Left lung (tissue), 14 donors: ENCODE measurements at places on chromosomes 13 and 19. TPM values are rescaled to one million over a fixed set of nuclear protein-coding genes. Genes with fewer than 3 reads are reported as not detected.

ZNF433 gene
- polyA plus RNA-seq, result 14.4 TPM

GRCh38 chr19:16374436-16374835 is 49.8 kb downstream of the KLF2 start:
- no peak overlapping the region for H3K4me3 ChIP-seq
- H3K27ac ChIP-seq, result peak overlapping the region; percentile 14
- H3K36me3 ChIP-seq, result peaks cover 48% of the 10 kb centered on the region
- peaks cover 61% of the 10 kb centered on the region for H3K4me1 ChIP-seq
- no peak for DNase-seq

PABPC3 gene
- polyA plus RNA-seq, result 2.0 TPM

GRCh38 chr19:1752009-1752756 is 1.1 kb upstream of the ONECUT3 start:
- peaks cover 89% of the 10 kb centered on the region for H3K27me3 ChIP-seq
- H3K36me3 ChIP-seq, result no peaks in the 10 kb centered on the region
- H3K4me1 ChIP-seq, result peaks cover 46% of the 10 kb centered on the region
- no peak for DNase-seq

GRCh38 chr13:107332188-107332587 is 764.3 kb upstream of the ARGLU1 start:
- DNase-seq, result no peak
- H3K27ac ChIP-seq, result no peak overlapping the region
- no peaks in the 10 kb centered on the region for H3K36me3 ChIP-seq

DNA sequence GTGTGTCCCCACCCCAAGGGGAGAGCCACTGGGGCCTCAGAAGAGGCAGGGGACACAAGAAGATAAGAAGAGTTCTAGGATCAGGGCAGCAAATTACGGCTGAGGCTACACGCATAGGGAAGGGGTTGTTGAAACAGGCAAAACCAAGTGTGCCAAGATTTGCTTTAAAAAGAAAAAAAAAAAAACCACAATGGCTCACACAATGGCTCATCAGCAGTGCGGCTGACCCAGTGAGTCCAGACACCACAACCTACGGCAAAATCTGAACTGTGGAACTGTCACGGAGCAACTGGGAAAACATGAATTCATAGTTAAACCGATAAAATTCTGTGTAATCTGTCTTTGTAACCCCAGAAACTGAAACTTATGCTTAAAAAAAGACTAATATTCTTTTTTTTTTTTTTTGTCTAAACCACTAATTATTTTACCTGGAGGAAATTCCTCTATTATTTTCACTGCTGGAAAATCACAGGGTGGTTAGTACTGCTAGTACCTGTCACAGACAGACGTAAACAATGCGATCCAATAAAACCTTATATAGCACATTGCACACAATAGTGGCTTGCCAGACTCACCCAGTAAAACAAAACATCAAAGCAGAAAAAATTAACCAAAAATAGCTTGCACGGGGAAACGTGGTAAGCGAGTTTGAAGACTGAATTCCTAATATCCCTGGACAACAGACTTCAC is 325.4 kb upstream of the TSHZ3 start:
- no peaks in the 10 kb centered on the region for H3K27me3 ChIP-seq
- H3K4me1 ChIP-seq, result no peaks in the 10 kb centered on the region
- DNase-seq, result no peak
- no peaks in the 10 kb centered on the region for H3K36me3 ChIP-seq
- H3K27ac ChIP-seq, result no peak overlapping the region
- no peak overlapping the region for H3K4me3 ChIP-seq
